Neural crest cell (in vitro differentiated cells): ENCODE measurements at places on chromosomes 4 and X.

DNA sequence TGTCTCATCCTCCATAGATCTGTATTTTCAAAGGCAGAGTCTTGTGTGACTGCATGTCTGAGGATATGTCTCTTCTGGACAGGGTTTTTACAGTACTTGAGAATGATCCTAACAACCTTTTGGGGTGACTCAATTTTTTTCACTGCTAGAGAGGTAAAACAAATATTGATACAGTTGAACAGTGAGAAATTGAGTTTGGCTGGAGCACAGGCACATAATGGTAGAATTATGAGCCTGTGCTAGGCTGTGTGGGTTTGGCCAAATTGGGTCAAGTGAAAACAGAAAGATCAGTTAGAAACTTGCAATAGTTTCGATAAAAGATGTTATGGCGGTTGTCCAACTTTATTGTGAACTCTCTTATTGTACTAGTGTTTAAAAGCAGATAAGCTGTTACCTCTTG lies 23.3 kb upstream of the EOLA2 start:
- DNase-seq: no peak

DNA sequence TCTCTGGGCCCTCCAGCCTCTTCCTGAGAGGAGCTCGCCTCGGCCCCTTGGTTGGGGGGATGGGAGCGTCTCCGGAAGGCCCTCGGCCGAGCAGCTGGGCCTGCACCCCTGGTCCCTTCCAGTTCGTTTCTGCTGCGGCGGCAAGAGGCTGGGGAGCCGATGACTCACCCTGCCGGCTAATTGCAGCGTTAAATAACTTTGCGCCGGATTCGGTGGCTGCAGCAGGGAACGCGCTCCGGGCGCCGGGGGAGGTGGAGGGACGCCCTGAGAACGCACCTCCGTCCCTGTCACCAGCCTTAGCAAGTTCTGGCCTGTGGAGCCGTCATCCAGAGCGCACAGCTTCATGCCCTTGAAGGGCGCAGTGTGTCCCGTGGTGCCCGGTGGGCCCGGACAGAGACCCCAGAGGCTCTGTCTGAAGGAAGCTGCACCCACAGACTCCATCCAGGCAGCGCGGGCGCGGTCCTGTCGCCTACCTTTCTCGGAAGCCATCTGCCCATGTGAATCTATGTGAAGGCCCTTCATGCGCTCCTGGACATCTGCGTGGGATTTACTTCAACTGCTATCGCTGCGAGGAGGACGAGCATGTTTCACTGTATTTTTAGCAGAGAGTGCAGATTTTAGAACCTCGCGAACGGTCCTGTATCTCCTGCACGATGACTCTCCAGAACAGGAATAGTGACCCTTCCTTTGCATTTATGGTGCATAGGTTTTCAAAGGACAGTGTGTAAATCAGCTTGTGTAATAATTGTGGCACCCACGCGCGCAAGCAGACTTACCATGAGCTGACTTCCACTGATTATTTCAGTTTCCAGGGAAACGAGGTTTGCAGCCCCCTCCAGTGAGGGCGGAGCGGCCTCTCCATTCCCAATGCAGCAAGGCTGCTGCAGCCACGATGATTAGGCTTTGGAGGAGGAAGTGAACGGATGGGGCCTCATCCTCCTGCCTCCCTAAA lies 1.7 kb upstream of the TMEM271 start:
- peak; percentile 15 for DNase-seq

- DNase-seq: no peak
Measured at GRCh38 chr4:56691425-56691824, 10.3 kb upstream of the HOPX start.

DNA sequence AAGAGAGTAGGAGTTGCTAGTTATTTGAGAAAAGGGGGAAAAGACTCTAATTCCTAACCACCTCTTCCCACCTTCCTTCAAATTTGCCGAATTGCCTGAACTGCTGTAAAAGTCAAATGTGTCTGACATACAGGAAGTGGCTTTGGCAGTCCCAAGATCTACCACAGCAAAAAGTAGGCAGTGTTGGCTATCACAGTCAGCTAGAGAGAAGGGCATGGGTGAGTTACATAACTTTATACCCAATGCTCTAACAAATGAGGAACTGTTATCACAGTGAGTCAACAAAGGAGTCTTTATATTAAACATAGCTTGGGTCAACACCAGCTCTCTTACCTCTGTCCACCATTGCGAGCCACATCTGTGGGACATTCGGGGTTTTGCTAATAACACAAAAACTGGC lies 2.4 kb upstream of the MBNL3 start:
- DNase-seq: no peak

- DNase-seq: no peak
Measured at GRCh38 chrX:29555465-29556091, 659.8 kb upstream of the MAGEB2 start.
